Smooth muscle cell of the pulmonary artery (primary cell): ENCODE measurements at places on chromosomes 11 and 22. TPM values are rescaled to one million over a fixed set of nuclear protein-coding genes. Genes with fewer than 3 reads are reported as not detected.

TEX54 gene
- not detected in 2 replicates for total RNA-seq

KCNC1 gene
- total RNA-seq: 0.20 TPM in 1 of 2 replicates, not detected in the other

RAB39A gene
- total RNA-seq: not detected in 2 replicates

CBLIF gene
- not detected in 2 replicates for total RNA-seq

C11orf42 gene
- not detected in 2 replicates for total RNA-seq

HBB gene
- total RNA-seq: not detected in 2 replicates

RFPL3 gene
- not detected in 2 replicates for total RNA-seq
